ENCODE measurements at places on chromosomes 1 and 21. TPM values are rescaled to one million over a fixed set of nuclear protein-coding genes. Genes with fewer than 3 reads are reported as not detected.

KCNE1 gene
- total RNA-seq, result not detected

DNA sequence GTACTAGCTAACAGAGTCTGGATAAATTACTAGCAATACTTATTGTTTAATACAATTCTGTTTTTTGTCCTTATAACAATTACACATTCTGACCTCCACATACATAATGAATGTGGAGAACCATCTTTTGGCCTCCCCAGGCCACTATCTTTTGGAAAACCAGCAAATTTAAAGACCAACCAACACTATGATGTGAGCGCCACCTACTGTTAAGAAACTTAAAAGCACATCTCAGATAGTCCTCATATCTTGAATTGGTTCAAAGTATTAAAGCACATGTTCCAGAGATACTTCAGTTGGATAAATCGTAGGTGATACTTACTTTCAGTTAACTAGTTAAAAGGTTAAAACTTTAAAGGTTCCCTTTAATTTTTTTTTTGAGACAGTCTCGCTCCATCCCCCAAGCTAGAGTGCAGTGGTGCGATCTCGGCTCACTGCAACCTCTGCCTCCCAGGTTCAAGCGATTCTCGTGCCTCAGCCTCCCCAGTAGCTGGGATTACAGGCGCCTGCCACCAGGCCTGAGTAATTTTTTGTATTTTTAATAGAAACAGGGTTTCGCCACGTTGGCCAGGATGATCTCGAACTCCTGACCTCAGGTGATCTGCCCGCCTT, 29.3 kb upstream of the USP1 start:
- no peak for DNase-seq

GRCh38 chr1:87684713-87685205, 356.1 kb downstream of the LMO4 start:
- DNase-seq, result no peak

GRCh38 chr1:221157026-221157761, 278.0 kb downstream of the HLX start:
- no peak for DNase-seq

GRCh38 chr21:41876928-41877652, 2.1 kb downstream of the PRDM15 start:
- no peak for DNase-seq

DNA sequence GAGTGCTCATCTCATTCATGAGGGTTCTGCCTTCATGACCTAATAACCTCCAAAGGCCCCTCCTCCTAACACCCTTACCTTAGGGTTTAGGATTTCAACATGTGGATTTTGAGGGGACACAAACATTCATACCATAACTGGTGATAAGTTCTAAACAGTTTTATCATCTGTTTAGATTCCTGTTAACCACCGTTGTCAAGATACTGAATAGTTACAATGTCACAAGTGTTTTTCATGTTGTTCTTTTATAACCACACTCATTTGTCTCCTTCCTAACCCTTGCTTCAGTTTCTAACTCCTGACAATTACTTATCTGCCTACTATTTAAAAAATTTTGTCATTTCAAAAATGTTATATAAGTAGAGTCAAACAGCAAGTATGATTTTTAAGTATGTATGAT, 86.0 kb downstream of the NCAM2 start:
- DNase-seq, result no peak

- DNase-seq, result no peak
Measured at GRCh38 chr1:193339401-193339800, 153.0 kb upstream of the B3GALT2 start.

DNA sequence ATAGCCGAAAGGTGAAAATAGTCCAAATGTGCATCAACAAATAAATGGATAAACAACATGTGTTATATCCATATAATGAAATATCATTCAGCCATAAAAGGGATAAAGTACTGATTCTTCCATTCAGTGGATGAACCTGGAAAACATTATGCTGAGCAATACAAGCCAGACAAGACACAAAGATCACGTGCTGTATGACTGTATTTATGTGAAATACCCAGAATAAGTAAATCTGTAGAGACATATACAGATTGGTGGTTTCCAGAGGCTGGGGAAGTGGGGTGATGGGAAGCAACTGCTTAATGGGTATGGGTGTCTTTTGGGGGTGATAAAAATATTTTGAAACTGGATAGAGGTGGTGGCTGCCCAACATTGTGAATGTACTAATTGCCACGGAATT, 13.3 kb upstream of the GSTM4 start:
- no peak for DNase-seq

All from kidney epithelial cell (primary cell).